Activated naive CD4-positive, alpha-beta T cell treated with anti-CD3 and anti-CD28 coated beads, Interleukin-2, amount 50 U/mL, for 16 hours (primary cell): ENCODE measurements at places on chromosomes 12 and 14.

GRCh38 chr12:69272511-69272910, 33.1 kb downstream of the CPSF6 start:
- no peak for DNase-seq

DNA sequence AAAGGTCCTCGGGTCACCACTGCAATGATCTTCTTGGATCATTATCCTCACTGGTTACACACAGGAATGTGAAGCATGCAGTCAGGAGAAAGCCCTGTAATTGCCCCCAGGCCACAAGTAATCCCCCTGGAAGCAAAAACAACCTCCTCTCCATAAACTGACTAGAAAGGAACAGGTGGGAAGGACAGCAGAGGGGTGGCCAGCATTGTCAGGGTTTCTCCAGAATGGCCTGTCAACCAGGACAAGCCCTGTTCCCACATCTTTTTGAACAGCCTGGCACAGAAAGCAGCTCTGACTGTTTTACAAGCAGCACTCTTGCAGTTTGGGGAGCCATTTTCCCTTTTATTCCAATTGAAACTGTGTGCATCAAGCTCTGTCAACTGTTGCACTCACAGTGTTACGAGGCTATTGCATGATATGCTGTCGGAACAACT, 36.1 kb downstream of the TMCC3 start:
- no peak for DNase-seq

DNA sequence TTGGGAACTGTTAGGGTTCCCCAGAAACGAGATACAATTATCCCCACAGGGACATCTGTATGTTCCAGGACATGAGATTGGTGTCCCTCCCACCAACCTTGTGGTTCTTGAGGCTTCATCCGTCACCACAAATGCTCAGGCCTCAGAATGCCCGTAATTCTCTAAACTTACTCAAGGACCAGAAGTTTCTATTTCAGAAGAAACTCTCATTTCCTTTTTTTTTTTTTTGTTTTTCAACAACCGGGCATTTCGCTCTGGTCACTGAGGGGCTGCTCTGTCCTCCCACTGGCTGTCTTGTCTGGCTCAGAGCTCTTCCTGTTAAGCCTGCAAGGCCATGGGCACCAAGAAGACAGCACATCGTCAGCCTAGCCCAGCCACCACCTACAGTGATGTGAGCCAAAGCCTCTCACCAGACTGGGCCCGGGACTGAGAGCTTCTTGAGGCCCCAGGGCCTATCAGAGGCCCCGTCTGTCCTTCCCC, 36.2 kb downstream of the VDR start:
- no peak for DNase-seq

DNA sequence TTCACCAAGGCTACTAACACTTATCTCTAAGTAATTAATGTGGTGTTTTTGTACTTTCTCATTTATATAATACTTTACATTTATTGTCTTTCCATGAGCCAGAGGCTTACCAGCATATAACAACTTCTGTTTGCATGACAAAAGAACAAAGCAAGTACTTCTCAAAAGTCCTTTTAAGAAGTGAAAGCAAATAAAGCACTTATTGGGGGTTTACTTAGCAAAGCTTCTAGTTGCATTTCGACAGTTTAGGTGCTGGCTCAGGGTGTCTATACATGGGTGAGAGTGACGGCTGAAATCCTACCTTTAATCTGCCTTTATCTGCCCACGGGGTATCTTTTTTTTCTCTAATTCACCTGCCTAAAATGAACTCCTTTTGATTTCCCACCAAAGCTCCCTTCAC, 21.0 kb upstream of the DCN start:
- DNase-seq, result no peak

- no peak for DNase-seq
Observed at GRCh38 chr14:102374264-102374663, 11.5 kb downstream of the TECPR2 start.

GRCh38 chr12:121062391-121063045, 23.5 kb upstream of the OASL start:
- DNase-seq, result no peak

- no peak for DNase-seq
Observed at GRCh38 chr12:4794491-4794890, 74.3 kb downstream of the GALNT8 start.

- DNase-seq, result no peak
Observed at GRCh38 chr12:117119592-117120198, 20.5 kb upstream of the TESC start.

- DNase-seq, result no peak
Observed at GRCh38 chr12:123696646-123697045, 15.5 kb upstream of the ATP6V0A2 start.

DNA sequence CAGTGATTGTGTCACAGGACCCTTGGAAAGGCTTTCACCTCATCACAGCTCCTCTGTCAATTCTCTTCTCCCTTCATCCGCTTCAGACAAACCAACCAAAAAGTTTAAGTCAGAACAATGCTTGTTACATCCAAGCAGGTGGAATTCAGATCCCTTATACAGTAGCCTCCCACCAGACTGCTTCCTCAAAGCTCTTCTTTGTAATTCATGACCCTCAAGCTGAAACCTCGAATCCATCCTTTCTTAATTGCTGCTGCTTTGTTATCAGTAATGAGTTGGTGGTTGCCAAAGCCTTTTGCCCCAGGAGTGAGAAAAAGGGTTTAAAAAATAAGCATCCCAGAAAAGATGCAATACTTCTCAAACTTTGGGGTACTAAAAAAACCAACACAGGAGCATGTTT, 9.5 kb downstream of the BEST3 start:
- no peak for DNase-seq

DNA sequence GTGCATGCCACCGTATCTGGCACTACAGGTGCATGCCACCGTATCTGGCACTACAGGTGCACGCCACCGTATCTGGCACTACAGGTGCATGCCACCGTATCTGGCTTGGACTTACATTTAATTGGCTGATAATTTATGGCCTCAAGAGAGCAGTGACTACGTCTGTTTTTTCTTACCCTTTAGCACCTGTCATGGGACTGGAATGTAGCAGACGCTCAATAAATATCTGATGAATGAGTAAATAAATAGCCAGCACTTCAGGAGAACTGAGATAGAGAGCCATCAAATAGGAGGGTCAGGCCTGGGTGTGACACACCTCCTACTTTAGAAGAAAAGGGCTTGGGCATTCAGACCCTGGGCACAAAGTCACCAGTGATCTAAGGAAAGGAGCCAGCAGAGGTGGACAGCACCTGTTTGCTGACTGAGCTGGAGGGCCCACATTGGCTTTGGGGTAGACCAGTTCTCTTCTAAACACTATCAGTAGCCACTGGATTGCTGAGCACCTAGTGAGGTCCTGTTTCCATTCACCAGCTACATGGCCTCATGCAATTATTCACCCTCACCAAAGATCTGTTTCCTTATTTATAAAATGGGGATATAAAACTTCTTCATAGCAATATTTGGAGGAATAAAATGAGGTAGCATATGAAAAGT, 50.1 kb downstream of the RFX4 start:
- no peak for DNase-seq

DNA sequence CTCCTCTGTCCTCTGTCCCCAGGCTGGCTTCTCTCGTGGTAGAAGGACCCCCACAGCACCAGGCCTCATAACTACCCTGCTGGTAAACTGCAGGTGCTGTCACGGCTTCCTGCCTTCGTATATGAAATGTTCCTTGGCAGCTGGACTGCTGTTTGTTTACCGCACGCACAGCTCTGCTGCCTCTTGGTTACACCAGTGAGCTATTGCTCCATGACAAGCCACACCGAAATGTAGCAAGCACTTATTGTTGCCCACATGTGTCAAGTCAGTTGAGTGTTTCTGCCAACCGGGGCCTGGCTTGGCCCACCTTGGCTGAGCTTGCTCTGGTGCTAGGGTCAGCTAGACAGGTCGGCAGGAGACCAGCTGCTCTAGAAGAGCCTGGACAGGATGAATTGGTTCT, 21.7 kb upstream of the TCL1B start:
- no peak for DNase-seq

DNA sequence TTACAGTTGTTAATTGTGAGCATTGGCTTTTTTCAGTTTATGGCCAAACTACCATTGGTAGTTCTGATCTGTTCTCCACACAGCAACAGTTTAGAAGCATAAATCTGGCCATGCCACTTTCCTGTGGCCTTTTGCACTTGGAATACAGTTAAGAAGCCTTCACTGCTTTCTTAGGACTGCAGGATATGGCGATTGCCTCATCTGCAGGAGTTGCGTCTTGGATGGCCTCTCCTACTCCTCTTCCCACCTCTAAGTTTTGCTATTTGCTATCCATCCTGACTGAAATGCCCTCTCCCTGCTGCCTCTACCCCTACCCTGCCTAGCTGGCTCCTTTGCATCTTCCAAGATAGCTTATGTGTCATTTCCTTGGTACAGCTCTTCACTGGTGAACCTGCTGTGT, 12.8 kb upstream of the BMAL2 start:
- no peak for DNase-seq

DNA sequence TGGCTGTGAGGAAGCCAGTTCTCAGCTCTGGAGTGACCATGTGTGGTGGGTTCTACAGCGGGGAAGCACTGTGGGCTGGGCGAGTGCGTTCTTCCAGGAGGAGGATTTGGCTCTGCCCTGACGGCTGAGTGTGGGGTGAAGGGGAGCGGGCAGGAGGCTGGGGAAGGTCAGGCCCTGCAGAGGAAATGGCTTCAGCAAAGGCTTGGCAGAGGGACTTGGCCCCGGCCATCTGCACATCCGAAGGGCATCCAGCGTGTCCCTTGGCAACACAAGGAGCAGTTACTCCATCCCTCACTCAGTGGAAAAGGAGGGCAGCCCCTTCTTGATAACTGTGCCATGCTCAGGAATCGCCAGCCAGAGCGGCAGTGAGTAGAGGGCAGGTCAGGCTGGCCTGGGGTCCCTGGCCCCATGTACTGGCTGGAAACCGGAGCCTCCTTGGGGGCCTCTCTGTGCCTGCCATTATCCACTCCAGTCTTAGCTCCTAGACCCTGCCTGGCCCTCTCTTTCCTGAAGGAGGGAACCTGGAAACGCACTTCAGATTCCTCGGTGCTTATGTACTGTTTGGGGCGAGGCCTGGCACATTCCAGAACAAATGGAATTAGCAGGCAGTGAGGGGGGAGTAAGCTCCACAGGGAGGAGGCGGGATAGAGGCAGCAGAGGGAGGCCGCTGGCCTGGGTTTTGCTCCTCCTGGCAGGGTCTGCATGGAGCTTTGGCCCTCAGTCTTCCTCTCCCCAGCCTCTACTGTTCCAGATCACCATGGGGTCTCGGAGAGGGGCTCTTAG, 133.6 kb upstream of the NCOR2 start:
- no peak for DNase-seq

DNA sequence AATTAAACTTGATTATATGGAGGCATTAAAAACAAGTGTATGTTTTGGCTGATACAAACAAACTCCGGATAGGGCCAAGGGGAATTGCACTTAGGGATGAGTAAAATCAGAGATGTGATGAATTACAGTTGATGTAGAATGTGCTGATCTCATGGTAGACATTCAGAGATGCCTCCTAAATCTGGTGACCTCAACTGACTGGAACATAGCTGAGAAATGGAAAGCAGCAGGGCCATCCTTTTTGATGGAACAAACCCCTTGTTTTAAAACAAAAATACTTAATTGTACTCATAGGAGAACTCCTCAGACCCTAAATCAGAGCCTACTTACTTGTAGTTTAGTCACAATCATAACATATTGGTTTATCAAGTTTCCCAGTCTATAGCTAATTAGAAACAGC, 122.8 kb downstream of the C12orf75 start:
- DNase-seq, result no peak

- no peak for DNase-seq
Observed at GRCh38 chr14:101844219-101844618, 82.7 kb downstream of the PPP2R5C start.

DNA sequence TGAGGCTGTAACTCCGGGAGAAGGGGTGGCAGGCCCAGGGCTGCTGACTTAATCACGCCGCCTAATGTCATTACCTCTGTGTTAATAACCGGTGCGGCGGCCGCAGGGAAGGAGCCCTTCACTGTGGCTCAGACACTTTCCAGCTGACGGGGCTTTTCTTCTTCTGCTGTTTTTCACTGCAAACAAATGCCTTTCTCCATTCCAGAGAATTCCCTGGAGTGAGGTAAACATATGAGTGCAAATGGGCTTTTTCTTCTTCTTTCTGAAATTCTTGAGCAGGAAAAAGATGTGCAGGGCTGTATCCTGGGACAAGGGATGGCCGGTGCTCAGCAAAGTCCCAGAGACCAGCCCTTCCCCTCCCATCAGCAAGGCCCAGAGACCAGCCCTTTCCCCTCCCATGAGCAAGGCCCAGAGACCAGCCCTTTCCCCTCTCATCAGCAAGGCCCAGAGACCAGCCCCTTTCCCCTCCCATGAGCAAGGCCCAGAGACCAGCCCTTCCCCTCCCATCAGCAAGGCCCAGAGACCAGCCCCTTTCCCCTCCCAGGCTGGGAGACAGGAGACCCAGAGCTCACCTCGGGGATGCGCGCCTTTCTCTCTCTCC, 33.4 kb upstream of the FAM181A start:
- no peak for DNase-seq

- no peak for DNase-seq
Observed at GRCh38 chr14:21068521-21069387, 1.4 kb upstream of the ARHGEF40 start.

DNA sequence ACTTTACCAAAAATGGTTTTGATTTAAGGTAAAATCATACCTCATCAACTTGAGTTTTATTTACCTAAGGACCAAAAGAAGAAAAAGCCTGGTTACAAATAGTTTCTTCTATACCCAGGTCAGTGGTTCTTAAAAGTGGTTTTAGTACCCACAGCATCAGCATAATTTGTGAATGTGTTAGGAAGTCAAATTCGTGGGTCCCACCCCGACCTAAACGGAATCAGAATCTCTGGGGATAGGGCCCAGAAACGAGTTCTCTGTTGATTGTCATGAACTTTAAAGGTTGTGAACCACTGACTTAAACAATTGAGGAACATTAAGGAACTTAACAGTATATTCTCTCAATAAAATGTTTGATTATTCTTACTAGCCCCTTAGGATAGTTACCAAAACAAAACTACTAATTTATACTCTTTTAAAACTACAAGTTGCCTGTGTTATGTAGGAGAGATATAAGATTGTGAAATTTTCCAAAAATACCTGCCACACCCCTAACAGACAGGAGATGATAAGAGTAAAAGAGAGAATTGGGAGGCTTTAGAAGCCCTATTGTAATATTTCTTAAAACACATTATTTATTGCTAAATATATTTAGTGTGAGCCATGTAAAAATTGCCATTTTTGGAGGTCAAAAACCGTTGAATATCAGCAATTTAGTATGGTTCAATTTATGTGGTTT, 669 bp upstream of the SLC25A21 start:
- no peak for DNase-seq
